Brain pericyte (primary cell): ENCODE measurements at places on chromosomes 6 and 20.

- no peak for DNase-seq
Measured at GRCh38 chr6:3635482-3635881, 116.0 kb downstream of the PXDC1 start.

DNA sequence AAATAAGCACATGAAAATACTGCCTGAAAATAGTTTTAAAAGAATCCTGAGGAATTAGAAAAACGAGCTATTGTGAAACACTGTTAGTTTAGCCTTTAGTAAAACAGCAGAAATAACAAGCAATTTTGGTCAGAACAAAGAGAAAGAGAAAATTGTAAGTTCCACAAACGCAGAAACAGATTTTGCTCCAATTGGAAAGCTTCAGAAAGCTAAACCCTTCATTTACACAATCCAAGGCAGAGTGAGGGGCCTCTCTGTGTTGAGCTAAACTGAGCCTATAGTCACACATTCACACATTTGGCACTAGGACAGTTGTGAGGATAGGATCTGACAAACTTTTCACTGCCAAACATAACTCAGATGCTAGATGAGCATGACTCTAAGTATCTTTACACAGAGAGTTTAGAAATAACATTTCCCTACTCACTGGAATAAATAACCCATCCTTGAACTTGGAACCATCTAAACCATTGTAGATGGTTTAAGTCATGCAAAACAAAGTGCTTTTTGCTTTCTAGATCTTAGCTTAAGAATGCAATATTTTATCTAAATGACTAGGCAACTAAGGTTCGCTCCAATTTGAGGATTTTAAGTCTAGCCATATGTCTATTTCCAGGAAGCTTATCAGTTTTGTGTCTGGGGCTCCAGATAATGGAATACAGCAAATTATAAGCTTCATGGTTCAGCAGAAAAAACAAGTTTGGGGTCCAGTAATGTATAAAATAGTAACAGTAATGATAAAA is 122.6 kb downstream of the SGK1 start:
- no peak for DNase-seq

DNA sequence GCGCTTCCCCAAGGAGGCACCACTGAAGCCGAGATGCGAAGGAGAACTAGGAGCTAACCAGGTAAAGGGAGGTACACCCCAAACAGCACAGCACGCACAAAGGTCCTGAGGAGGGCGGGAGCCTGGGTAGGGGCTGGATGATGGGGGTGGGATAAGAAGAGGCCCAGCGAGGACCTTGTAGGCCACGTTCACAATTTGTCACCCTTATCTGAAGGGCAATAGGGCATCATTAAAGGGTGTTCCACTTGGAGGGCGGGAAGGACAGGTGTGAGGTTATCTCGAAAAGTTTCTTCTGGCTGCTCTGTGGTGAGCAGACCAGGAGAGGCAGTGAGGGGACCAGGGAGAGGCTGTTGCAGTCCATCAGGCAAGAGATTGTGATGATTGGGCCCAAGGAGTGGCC is 25.6 kb downstream of the POFUT1 start:
- no peak for DNase-seq

DNA sequence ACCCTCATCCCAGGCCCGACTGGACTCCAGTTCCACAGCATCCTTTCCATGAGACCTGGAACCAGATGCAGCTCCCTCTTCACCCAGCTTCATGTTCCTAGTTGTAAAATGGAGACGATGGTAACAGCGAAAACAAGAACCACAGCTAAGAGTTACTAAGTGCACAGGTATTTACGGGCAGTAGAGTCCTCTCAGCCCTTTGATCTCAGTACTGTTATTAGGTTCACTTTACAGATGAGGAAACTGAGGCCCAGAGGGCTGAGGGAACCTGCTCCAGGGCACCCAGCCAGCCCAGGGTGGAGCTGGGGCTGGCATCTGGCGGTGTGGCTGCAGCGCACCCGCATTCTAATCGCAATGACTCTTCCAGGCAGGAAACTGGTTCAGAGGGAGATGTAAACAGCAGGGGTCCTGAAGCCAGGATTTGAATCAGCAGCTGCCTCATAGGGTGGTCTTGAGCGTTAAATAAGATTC is 858 bp downstream of the BCAS1 start:
- DNase-seq = no peak

DNA sequence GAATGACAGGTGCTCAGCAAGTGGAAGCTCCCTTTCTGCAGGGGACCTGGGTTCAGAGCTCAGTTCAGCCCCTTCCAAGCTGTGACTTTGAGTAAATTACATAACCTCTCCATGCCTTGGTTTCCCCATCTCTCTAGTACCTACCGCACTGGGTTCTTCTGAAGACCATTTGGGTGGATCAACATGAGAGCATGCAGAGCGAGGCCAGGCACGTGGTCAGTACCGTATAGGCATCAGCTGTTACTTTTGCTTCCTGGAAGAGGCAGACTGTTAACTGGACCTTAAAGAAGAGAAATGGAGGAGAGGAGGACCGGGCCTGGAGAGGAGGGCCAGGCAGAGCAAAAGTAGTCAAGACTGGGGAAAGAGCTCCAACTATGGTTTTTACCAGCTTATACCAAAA is 1.7 kb upstream of the MYLK2 start:
- no peak for DNase-seq

DNA sequence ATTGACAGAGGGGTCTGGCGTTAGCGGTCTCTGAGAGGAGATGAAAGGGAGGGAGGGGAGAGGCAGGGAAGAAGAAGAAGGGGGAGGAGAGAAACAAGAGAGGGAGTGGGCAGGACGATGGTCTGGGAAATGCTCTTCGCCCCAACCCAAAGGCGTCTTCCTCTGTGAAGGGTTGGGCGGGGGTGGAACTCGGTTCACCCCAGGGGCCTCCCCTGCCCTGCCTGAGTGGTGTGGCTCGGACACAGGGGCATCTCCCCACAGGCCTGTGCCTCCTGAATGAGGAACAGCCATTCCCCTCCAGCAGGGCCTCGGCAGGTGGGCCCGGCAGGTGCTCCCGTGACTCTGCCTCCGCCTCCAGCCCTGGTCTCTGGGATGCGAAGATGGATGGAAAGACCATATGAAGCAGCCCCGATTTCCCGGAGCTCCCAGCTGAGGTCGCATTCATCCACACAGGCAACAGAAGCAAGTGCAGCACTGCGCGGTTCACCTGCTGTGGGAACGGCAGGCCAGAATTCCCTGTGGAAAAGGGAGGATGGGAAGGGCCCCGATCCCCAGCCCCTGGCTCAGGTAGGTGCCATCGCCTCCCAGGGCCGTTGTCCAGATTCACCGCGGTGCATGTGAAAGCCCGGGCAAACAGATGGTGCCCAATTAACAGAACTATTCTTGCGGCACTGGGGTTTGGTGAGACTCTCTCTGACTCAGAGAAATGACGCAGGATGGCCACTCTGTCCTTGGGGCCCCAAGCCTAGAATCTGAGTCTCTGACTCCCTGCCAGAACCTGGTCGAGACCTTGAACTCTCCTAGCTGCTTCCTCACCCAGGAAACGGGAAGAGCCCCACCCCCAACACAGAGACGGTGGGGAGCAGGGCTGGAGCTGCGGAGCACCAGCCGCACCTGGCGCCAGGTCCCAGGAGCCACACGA is 29.4 kb upstream of the RPS6KA2 start:
- DNase-seq = no peak

DNA sequence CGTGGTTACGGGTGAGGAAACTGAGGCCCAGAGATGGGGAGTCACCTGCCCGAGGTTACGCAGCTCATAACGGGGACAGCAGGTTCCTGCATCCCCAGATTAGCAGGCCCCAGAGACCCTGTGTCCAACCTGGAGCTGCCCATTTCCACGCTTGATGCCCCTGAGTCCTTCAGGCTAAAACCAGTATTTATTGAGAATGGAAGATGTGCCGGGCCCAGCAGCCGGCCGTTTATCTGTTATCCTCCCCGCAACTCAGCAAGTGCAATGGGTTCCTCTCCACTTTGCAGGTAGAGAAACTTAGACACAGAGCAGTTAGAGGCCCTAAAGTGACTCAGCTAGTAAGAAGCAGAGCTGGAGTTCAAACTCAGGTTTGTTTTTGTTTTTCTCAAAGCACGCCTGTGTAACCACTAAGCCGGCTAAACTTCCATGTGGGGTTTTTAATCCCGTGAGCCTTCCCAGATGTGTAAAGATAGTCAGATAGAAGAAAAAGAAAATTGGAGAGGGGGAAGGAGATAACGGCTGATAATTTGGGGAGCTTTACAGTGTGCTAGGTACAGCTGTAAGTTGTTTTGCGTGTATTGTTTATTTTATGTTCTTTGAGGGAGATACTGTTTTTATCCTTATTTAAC is 775 bp downstream of the PFDN4 start:
- DNase-seq = no peak
